Hematopoietic multipotent progenitor cell treated with erythropoietin and hydrocortisone succinate and interleukin-3 and kit ligand, for 6 days (in vitro differentiated cells): ENCODE measurements at places on chromosomes 13 and 19.

DNA sequence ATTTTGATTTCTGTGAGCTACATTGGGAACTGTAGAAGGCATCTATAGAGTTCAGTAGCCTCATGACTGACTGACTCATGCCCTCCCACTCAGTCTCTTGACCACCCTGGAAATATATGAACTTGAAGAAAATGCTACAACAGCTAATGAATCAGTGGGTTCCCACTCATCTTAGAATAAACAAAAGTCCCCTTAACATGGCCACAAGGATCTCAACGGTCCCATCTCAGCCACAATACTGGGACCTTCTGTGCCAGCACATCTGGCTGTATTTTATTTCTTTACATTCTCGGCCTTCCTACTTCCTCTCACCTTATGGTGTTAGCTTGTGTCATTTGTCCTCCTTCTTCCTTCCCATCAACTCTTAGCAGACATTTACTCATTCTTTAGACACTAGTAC, 619.8 kb downstream of the DCT start:
- DNase-seq, result no peak

DNA sequence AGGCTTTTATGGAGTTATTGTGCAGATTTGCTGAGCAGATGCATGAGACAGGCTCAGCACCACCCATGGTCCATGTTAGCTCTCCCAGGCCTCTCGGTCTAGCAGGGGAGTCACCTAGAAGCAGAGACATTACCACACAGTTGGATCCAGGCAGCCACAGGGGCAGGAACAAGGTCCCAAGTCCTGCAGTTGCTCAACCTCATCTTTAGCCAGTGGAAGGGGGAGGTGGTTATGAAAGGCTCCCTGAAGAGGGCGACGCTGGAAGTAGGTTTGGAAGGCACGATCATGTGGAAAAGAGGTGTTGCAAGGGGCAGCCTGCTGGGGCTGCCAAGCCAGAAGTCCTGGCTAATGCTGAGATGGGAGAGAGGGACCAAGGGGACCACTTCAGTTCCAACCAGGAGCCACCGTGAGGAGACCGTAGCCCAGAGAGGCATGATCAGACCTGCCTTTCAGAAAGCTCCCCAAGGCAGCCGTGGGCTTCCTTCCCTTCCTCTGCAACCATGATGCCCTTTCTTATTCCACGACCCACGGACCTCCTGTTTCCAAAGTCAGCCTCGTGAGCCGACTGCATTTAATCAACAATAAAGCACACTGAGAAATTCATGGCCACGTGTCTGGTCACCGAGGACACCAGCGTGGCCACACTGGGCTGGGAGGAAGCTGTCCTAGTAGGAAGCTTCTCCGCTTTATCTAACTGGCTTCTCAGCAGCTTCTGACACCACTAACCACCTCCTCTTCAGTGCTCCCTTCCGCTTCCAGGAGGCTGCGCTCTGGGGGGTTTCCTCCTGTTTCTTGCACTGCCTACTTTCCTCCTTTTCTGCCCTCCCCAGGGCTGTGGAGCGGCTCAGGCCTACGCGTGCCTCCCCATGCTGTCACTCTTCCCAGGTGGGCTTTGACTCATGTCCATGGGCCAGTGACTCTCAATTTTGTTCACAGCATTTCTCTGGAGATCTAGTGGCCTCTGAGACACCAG, 2.6 kb downstream of the AP1M1 start:
- DNase-seq, result peak; percentile 27

- DNase-seq, result no peak
Observed at GRCh38 chr13:43077906-43078305, 54.5 kb downstream of the DNAJC15 start.

DNA sequence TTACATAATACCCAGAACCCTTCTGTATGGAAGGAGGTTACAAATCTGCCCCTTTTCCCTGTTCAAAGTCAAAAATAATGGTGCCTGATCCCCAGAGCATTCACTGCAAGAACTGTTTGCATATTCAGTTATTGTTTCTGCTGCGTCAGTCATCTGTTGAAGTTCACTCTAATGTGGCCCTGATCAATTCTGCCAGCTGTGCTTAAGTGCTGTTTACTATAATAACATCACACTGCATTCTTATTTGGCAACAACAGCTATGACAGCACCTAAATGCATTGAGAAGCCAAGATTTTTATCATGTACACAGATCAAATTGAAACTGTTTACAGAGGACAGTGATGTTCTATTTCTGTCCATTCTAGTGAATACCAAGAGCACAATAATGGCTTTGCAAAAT, 115.9 kb downstream of the DACH1 start:
- no peak for DNase-seq

GRCh38 chr13:27599845-27600553, 20.3 kb downstream of the LNX2 start:
- DNase-seq, result peak; percentile 95

DNA sequence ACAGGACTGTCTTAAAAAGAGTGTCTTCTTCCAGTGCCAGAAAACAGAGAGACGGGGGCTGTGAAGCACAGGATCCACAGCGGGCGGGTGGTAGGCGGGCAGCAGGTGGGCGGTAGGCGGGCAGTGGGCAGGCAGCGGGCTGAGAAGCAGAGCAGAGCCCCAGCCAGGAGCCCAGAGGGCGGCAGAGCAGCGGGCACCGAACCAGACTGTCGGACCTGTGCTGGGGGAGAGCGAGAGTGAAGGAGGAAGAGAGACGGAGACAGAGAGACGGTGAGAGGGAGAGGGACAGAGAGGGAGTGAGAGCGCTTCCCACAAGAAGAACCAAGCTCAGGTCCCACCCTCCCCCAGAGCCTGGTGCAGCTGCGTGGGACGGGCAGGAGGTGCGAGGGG, 30.3 kb downstream of the RASA3 start:
- no peak for DNase-seq

- DNase-seq, result no peak
Observed at GRCh38 chr19:38078302-38078930, 145.6 kb downstream of the DPF1 start.

DNA sequence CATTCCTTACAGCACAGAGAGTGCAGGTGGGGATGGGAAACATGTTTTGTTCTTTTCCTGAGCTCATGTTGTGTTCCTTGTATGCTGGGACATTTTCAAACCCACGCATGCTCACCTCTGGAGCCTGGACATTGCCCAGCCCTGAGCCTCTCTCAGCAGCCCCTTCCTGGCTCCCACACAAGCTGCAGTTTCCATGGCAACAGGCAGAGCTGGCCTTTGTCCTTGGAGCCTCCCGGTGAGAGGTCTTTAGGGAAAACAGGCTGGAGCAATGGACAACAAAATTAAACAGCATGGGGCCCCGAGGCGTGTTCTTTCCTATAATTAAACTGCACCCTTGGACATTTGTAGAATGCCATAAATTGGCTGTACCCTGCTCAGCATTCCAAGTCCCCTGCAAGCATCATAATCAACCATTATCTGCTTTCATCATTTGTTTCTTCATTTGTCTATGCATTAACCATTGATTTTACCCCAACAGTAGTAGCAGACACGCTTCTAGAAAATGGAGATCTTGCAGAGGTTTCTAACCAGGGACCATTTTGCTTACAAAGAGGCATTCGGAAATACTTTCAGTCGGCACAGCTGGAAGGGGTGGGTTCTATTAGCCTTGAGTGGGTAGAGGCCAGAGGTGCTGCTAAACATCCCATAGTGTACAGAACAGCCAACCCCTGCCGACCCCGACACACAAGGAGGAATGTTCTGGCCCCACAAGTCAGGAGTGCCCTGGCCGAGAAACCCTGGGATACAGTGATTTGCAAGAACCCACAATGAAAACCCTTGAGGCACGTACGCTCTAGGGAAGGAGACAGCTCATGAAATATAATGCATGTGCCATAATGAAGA, 133.4 kb upstream of the PEG3 start:
- no peak for DNase-seq

DNA sequence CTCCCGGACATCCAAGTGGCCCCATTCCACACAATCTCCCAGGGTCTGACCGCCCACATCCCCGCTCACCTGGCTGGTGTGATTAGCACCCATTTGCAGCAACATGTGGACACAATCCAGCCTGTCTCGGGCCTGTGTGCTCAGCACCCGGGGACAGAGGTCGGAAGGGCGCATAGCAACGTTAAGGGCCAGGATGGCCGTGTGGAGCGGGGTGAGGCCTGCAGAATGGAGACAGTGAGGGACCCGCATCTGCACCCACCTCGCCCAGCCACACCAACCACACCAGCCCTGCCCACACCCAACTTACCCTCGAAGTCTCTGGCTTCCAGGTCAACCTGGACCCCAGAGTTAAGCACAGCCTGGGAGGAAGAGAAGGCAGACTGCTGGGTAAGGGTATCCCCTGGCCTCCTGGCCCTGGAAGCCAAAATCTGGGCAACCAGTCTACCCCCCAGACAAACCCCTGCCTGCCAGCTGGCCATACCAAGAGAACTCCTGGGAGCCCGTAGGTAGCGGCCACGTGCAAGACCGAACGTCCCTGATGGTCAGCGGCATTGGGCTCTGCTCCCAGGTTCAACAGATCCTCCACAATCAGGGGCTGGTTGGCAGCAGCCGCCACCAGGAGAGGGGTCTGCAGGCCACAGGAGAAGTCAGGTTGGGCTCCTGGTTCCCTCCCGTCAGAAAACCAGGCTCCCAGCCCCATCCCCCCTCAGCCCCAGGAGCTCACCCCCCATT, 4.3 kb downstream of the NFKBID start:
- no peak for DNase-seq

DNA sequence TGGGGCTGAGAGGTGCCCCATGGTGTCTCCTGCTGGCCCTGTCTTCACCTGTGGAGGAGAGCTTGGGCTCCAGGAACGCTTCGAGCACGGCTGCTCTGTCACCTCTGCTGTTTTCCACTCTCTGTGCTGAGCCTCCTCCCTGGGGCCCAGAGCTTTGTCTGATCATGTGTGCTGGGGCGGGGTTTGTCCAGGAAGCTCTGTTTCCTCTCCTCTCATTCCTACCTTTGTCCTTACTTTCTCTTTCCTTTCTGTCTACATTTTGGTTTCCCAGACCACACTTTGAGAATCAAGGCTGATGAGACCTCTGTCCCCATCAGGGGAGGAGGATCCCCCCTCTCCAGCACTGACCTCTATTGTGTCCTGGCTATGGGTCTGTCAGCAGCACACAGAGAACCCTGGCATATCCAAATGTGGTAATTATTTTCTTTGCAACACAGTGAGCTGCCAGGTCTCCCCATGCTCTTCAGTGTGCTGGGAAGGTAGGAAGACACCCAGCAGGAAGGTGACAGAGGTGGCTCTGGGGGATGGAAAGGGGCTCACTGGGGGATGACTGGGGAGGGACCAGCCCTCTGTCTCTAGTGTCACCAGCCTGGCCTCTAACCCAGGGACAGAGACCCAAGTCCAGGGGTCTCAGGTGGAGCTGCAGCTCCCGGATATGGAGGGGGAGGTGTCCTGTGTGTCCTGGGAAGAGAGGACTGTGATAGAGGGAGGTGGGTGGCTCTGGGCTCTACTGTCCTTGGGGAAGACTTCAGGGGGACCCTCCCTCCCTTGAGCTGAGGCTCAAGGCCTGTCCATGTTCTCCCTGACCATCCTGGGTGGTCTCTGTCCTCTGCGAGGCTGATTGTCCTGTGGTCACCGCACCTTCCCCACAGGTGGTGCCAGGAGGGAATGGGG, at the start of gene CEACAM1:
Gene CEACAM1, minus strand, starts transcription at position 128 of the 894 bp plus-strand sequence. Its CDS starts 107 bp downstream, at position 21.
- peak; percentile 19 for DNase-seq
